ENCODE measurements at places on chromosomes 4 and X. TPM values are rescaled to one million over a fixed set of nuclear protein-coding genes. Genes with fewer than 3 reads are reported as not detected.

FGFR3 gene
- total RNA-seq, result 0.46 TPM

S100G gene
- total RNA-seq, result not detected

COL4A6 gene
- total RNA-seq, result 1.5 TPM

GYPE gene
- total RNA-seq, result not detected

DNA sequence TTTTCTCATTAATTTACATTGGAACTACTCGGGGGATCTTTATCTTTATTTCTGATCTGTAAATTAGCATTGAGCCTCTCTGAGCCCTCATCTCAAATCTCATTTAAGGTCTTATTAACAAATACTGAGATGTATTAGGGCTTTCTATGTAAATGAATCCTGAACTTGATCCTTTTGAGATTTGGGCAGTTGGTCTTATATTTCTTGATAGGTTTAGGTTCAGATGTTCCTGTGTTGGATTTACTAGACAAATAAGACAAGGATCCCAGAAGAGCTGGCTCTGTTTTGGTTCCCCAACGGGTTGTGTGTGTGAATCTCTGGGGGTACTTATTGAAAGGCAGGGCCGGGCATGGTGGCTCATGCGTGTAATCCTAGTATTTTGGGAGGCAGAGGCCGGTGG is 36.1 kb downstream of the LONRF3 start:
- DNase-seq, result no peak

DNA sequence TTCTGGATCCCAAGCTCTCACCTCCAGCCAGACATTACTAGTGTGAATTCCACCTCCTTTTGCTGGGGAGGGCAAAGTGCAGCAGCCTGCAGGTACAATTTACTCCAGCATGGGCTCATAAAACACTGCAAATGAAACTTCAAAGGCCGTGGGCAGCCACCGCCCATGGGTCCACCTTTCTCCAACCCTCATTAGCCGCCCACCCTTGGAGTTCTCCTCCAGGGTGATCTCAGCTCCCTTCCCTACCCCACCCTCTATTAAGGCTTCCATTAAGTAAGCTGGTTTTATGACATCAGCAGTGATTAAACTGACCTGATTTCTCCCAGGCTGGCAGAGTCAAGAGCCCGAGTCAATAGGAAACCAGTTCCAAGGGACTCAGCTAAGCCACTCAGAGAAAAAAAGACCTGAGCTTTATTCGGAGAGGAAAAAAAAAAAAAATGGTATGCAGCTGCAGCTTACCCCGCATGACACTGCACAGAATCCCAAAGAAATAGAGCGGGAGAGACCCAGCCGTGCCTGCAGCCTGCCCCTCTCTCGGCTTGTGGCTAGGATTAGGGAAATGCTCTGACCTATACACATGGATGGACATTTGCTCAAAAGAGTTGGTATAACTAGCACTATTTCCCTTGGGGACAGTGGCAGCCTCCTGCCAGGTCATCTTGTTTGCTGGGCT is 319.6 kb downstream of the PTTG2 start:
- no peak for DNase-seq

GRCh38 chr4:188111955-188112354 is 2.6 kb upstream of the TRIML2 start:
- DNase-seq, result no peak

- DNase-seq, result no peak
These were observed 13.9 kb upstream of the KLF3 start for GRCh38 chr4:38650133-38650532.

DNA sequence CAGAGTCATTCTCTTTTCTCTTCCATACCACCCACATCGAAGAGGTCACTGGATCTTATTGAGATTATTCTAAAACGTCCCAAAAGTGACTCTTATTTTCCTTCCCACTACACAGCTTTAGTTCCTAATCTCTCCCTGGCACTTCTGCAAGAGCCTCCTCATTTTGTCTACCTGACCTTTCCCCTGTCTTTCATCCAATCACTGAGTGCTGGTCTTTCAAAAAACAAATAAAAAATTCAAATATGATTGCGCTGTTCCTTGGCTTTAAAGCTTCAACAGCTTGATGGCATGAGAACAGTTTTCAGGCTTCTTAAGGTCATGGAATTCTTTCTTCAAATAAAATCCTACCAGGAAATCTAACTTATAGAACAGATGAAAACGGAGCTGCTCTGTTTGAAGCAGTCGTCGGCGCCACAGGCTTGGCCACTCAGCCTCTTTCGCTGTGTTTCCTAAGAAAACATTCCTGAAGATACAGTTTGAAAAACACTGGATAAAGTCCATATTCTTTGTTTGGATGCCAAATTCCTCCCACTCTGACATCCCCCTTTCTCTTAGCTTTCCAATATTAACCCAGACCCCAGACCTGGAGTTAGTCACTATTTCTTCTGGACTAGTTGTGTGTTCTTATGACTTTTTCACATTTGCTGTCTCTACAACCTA is 12.5 kb downstream of the SYTL5 start:
- DNase-seq, result no peak

DNA sequence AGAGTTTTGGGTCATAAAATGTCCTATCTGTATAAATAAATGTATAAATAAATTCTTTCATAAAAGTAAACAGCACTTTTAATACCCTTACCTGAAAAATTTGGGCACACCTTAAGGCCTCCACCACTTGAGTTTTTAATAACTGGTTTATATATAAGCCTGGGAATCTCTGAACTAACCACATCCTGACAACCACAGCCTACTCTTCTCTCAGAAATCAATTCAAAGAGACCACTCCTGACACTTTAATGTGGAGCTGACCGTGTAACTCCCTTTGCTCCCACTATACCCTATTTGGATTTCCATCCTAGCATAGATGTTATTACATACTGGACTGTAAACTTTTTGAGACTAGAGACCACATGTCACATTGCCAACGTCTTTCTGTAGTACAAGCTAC is 3.5 kb downstream of the FBXL5 start:
- no peak for DNase-seq

- no peak for DNase-seq
These were observed 229.2 kb downstream of the SLC39A8 start for GRCh38 chr4:102116121-102116520.

DNA sequence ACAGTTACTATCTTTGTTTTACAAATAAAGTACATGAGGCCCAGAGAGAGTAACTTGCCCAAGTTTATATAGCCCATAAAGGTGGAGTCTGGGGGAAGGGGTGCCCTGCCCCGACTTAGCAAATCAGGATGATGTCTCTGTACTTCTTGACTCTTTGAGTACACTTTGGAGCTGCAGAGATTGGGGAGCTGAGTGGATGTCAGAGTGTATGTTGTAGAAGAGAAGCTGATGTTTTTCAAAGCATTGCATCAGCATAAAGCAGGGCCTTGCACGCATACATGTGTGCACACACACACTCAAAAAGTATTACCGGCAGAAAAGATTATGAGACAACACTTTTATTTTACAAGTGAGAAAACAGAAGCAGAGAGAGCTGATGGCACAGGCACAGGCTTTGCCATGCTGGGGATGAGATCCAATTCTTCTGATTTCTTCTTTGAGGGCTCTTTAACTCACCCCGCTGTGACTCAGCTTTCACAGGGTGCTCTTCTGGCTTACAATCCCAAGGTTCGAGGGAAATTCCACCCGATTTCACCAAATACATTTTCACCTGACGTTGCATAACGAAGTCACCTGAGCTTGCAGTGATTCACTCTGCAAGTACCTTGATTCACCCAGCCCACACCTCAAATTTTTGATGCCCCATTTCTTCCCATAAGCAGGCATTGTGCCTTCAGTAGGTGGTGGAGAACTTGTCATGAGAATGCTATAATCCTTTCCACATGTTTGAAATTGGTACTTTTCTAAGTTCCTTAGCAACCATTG is 292.8 kb upstream of the BOD1L1 start:
- peak; percentile 73 for DNase-seq

DNA sequence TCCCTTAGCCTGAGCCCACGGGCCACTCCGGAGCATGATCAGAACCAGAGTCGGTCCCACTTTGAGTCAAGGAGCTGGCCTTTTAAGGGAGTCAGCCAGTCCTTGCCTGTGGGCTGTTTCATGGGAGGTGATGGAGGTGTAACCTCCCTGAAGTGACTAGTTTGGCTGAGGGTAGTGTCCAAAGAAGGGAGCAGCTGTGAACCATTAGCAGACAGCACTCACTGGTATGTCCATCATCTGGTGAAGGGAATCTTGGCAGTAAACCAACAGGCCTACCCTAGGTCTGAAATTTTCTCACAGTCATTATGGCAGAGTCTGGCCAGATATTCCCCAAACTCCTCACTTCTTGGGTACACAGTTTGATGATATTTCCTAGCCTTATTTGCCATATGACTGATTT is 12.3 kb upstream of the REPS2 start:
- DNase-seq, result no peak

DNA sequence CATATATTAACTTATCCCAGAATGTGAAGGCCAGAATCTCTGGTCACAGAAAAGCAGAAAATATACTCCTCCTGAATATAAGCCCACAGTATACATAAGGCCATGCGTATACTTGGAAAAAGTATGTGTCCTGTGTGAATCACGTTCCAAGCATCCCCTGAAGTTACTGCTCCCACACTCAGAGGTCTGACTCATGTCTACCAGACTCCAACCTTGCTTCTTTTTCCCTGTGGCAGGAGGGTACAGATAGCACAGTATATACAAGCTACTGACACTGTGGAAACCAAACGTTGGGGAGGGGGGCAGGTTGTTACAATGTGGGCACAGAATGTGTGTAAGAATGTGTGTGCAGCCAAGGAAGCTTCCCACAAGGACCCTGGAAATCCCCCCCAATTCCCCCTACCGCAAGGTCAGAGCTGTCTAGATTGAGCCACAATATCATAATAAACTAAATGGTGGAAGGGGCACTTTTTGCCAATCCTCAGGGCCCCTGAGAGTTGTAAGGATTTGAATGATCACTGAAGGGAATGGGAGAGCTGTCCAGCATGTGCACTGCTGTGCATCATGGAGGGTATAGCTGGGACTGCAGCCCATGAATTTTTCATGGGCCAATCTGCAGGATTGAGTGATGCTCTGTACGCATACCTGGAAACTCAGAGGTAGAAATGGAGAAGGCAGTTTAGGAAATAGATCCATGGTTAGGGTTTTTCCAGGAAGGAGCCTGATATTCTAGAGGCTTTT is 7.4 kb upstream of the RELL1 start:
- DNase-seq, result peak; percentile 90

DNA sequence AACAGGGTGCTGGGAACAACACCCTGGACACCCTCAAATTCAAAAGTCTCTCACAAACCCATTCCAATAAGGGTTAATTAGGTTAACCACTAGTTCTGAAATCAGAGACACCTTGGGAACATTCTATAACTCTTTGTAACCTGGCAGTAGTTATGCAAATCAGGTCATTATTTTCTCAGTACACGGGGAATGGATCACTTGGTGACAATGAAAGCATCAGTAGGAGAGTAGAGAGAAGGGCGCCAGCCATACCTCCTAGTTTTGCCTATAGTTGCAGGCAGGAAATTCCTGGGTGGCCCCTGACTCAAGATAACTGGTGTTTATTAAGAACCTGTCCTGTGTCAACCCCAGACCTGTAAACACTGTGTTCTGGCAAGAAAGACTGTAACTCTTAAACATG is 2.5 kb downstream of the CCDC110 start:
- no peak for DNase-seq

GRCh38 chrX:31993637-31994036 is 921.8 kb upstream of the FTHL17 start:
- DNase-seq, result no peak

Measured in Daoy (cell line).